NCI-H1694 (cell line): ENCODE measurements at places on chromosomes 6 and 20.

DNA sequence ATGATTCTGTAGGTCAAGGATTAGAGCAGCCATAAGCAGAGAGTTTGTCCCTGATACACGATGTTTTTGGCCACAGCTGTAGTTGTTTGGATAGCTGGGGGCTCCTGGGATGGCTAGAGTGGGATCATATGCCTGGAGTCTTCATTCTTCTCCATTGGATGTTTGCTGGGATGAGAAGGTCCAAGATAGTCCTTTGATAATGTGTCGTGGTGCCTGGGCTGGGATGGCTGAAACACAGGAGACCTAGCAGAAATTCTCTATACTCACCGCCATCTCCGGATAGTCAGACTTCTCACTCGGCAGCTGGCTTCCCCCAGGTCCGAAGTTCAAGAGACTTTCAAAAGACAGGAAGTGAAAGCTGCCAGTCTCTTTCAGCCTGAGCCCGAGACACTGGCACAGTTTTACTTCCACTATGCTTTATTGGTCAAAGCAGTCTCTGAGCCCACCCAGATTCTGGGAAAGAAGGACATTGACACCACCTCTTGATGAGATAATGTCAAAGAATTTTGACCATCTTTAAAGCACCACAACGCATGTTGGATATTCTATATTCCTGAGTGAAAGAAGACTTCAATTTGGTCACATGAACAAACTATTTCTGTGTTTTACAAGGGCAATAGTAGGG lies 16.0 kb downstream of the MARCKS start:
- no peak for DNase-seq

- DNase-seq: no peak
These were observed 14.1 kb upstream of the PPARD start for GRCh38 chr6:35328108-35328723.

DNA sequence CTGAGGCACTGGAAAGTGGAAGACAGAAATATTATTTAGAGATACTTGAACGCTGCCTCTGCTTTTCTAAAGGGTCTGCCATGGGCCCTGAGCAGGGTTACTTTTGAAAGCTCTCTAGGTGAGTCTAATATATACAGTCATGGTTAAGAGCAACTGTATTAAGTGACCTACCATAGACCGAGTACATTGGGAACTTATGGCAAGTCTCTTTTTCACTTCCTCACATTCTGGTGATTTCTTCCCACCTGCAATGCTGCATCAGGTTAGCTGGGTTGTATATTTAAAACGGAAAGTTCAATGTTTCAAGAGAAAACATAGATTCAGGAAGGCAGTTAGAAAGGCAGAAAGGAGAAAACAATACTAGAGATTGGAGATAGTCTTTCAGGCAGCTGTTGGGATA lies 154.7 kb downstream of the PHF3 start:
- DNase-seq: no peak

- DNase-seq: no peak
These were observed 91.6 kb downstream of the SLC22A3 start for GRCh38 chr6:160439751-160440150.

DNA sequence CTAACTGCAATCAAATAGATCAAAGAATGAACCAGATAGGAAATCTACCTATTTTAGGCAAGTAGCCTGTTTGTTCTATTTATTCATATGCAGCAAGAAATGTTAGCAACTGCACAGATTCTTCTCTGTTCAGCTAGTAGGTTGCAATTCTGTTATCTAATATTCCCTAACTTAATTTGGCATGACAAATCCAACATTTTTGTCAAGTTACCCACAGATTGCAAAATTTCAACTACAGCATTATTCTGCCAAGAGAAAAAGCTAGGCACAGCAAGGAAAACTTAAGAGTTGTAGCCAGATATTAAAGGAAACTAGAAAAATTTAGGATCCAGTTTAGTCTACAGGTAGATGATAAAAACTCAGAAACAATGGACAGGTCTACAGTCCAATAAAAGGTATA lies 104.4 kb upstream of the SYNCRIP start:
- DNase-seq: no peak

DNA sequence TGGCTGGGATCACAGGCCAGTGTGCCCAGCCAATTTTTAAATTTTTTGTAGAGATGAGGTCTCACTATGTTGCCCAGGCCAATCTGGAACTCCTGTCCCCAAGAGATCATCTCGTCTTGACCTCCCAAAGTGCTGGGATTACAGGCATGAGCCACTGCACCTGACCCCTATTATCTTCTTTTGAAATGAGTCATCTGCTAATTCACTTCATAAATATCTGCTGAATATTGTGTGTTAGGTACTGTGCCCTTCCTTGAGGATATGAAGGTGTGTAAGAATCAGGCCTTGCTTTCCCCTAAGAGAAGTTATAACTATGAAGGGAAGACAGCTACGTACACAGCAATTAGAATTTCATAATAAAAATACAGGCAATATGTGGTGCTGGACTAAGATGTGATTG lies 8.2 kb downstream of the ATRN start:
- no peak for DNase-seq

DNA sequence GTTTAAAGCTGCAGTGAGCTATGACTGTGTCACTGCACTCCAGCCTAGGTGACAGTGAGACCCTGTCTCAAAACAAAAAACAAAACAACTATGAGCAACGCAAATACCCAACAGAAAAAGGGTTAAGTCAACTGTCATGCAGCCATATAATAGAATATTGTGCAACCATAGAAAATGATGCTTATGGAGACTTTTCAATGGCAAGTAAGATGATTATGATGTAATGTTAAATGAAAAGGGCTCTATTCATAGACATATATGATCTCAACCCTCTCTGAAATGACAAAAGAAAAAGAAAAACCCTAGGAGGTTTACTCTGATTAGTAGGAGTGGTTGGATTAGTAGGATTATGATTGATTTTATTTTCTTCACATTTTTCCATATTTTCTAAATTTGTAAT lies 41.3 kb upstream of the TBC1D7 start:
- DNase-seq: no peak

- no peak for DNase-seq
These were observed 67.5 kb downstream of the JARID2 start for GRCh38 chr6:15313367-15313766.

- DNase-seq: no peak
These were observed 50.9 kb downstream of the JARID2 start for GRCh38 chr6:15296735-15297134.

GRCh38 chr6:36688063-36688738 lies 9.4 kb upstream of the RAB44 start:
- no peak for DNase-seq

DNA sequence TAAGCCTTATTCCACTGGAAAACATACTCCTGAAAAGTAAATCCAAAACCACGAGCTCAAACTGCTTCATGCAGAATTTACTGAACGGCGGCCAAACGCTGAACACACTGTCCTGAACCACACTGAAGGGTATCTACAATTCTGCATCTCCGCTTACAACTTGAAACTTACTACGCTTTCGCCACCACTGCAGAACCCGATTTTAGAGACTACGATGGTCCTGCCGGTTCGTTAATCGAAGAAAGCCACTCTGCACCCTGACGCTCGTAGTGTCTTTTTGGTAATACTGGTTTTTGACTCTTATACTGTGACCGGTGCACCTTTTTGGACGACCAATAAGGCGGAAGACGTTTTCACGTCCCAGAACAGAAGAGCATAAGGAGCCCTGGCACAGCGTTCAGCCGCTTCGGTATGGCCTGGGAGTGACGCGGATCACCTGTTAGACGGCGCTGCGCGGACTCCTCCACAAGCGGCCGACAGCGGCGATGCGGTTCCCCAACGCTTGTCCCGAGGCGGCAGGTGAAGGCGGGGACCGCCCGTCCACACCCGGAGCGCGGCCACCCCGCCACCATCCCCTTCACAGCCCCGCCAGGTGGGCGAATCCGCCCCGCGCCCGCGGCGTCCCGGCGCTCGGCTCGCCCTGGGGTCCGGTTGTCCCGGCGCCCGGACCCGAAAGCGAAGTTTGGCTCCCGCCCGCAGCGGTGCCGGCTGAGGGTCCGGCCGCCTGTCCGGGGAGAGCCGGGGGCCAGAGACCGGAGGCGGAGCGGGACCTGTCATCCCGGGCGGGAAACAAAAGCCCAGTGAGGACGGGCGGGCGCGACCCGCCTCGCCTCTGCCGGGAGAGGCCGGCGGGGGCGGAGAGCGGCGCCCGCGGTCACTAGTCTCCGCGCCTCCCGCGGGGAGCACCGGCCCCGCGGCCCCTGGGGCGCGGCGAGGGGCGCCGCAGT lies 784 bp downstream of the FKBP5 start:
- no peak for DNase-seq

DNA sequence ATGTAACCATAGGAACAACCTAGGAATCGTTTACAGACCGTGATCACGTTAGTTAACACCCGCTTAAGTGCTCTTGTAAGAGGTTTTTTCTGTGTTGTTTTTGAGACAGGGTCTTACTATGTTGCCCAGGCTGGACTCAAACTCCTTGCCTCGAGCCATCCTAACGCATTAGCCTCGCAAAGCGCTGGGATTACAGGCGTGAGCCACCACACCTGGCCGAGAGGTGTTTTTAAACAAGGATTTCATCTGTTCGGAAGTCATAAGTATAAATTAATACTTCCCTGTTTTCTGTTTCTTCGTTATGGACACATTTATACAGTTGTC lies 727 bp downstream of the MRS2 start:
- no peak for DNase-seq

DNA sequence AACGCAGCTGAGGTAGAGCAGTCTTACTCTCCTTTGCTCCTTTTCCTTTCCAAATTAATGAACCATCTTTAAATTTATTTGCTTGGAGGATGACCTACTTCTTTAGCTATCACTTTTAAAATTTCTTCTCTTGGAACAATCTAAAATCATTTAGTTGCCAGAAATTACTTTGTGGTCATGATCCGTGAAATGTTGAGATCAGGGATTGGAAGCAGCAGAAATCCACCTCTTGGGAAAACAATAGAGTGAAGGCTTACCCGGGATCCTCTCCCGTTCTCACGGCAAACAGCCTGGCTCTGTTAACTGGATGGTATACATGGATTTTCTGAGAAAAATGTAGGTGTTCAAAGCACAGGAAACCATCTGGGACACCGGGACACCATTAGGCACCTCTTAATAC lies 7.7 kb downstream of the AKAP12 start:
- DNase-seq: no peak

- no peak for DNase-seq
These were observed 154.3 kb downstream of the VEGFA start for GRCh38 chr6:43924222-43924702.

DNA sequence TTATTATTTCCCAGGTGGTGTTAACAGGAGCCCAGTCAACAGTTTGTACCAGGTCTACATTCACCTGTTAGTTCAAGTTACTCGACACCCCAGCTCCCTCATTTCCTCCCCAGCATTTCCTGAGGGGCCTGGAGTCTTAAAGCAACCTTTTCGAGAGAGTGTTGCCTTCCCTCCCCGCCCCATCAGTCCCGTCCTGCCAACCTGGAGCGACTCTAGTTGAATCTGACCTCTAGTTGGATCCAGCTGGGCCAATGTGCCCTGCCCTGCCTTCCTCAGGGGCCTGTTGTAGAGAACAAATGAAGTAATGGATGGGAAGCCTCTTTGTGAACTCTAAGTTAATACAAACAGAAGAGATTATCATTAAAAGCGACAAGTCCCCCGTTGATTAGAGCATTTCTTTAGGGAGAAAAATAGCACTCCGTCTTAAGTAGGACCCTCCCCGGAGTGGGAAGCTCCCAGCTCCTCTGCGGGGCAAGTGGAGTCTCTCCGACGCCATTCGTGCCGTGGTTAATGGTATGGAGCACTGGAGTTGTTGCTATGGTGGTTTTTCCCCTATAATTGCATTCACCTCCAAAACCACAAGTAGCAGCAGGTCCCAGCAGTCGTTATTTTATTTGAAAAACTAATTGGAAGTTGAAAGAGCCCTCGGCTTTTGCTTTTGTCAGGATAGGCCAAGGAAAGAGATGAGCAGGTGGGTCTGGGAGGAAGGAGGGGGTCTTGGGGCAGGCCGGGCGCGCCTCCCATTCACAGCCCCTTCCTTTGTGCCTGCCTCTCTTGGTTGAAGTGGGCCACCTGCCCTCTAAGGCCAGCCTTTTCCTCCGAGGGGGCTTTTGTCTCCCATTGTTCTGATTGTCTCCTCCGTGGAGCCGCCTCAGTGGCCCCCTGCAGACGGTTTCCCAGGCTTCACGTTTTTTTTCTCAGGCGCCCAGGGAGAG lies 16.1 kb downstream of the GHRH start:
- no peak for DNase-seq

- no peak for DNase-seq
These were observed 6.4 kb upstream of the ABHD16B start for GRCh38 chr20:63854766-63855362.

DNA sequence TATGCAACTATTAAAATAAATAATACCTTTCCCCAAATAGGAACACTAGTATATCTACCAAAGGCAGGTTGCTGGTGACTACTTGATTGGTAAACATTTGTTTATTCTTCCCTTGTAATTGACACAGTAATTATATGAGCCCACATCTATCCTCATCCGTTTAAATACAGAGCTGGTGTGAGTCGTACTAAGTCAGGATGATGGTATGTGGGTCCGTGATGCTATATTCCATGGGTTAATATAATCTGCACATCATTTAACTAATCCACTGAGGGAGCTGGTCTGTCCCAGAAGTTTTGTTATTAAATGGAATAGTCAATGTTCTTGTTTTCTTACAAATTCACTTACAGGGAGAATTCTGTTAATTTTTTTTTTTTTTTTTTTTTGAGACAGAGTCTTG lies 164.0 kb upstream of the AGPAT4 start:
- no peak for DNase-seq

DNA sequence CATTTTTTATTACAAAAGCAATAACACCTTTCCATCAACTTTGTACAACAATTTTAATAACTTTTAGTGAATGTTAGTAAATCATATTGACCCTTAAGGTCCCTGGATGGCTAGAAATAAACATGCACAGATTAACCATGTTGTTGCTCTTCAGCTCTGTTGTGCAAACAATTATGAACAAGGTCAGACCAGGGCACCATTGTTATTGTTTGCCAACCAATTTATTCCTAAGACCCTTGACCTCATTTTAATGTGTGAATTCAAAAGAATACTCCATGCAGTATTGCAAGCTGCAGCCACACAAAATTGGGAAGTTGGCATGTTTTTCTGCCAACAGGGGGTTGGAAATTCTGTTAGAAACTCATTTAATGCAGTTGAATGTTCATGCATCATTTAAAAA lies 426.6 kb upstream of the MAP3K7 start:
- DNase-seq: no peak

DNA sequence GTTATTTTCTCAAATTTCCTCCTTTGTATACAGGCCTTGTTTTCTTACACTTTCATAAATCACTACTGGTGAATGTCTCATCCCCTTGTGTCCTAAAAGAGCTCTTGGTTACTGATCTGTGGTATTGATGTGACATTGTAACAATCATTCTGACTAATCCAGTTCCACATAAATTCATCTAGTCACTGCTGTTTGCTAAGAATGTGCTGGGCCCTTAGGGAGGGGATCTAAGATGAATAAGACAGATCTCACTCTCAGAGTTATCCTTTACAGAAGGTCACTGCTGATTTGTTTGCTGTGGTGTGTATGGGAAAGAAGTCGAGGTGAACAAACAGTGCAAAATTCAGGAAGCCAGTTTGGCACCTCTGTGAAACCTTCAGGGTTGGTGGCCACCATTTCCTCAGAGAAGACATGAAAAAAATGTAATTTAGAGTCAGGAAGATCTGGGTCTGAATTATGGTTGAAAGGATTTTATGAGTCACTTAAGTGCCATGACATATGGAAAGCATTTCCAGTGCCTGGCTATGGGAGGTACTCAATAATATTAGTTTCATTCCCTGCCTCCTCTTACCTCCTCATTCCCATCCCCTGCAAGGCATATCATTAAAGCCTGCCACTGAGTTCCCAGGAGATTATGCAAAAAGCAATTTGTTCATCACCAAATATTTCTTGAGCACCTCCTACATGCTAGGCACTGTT lies 121.8 kb downstream of the COL9A1 start:
- DNase-seq: no peak
